ENCODE measurements at places on chromosomes 16 and 17.

GRCh38 chr16:23373436-23374219, 71.5 kb downstream of the SCNN1B start:
- DNase-seq: no peak

DNA sequence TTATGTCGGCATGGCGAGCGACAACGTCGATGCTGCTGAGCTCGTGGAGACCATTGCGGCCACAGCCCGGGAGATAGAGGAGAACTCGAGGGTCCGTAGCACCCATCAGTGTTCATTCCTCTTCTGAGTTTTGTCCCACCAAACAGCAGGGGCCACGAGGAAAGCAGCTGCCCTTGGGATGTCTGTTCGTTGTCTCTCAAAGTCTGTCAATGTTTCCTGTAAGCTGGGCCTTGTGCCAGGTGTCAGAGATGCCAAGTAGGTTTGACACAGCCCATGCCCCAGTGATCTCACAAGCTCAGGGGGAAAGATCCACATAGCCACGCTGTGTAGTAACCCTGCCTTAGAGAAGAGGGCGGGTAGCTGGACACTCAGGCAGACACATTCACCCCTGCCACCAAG, 22.6 kb downstream of the NTAN1 start:
- DNase-seq: no peak

GRCh38 chr16:81823111-81823510, 44.0 kb downstream of the PLCG2 start:
- DNase-seq: no peak

GRCh38 chr16:4893103-4893862, 43.7 kb downstream of the PPL start:
- DNase-seq: no peak

DNA sequence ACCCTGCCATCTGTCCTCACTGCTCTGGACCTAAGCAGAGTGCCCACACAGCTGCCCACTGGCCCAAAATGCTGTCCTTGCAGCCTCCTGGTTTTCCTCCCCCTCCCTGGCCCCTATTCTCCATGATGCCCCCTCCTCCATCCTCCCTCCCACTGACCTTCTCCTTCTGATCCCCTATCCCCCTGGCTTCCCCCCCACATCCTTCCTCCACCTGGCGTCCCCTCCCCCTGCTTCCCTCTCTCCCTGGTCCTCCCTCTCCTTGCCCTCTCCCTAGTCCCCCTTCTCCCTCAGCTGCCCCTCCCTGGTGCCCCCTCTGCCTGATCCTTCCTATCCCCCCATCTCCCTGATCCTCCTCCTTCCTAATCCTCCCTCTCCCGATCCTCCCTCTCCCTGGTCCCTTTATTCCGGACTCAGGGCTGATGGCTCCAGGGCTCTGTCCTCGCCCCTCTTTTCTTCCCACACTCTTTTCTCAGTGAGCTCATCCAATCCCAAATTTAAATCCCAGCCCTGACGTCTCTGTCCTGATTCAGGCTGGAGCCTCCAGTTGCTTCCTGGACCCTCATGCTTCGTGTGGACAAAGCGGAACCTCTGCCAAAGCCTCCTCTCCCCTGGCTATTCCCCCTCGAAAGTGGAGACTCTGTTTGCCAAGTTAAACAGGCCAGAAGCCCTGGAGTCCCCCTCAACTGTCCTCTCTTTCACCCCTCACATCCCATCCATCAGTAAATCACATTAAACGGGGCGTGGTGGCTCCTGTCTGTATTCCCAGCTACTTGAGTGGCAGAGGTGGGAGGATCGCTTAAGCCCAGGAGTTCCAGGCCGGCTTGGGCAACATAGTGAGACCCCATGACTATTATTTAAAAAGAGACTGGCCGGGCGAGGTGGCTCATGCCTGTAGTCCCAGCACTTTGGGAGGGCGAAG, 18.1 kb upstream of the RHBDF2 start:
- DNase-seq: no peak

All from stimulated activated CD4-positive, alpha-beta T cell treated with anti-CD3 and anti-CD28 coated beads, Interleukin-12 subunit alpha, Interleukin-12 subunit beta, amount 100 ng/mL, for 48 hours (primary cell).